ENCODE measurements at places on chromosomes 5 and 9.

DNA sequence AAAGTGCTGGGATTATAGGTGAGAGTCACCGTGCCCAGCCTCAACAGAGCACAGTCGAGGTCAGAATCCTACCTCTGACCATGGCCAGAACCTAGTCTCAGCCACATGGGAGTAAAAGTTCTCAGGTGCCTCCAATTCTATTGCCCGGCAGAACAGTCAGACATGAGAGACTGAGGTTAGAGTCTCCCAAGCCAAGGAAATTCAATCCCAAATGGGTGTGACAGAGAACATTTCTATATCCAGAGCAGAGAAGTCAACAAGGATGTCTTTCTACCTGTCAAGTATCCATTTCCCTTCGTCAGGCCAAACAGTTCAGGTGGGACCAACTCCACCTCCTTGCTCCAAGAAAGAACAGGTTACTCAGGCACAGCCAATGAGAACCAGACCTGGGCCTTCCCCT is 10.5 kb downstream of the ANXA6 start:
- DNase-seq = no peak

DNA sequence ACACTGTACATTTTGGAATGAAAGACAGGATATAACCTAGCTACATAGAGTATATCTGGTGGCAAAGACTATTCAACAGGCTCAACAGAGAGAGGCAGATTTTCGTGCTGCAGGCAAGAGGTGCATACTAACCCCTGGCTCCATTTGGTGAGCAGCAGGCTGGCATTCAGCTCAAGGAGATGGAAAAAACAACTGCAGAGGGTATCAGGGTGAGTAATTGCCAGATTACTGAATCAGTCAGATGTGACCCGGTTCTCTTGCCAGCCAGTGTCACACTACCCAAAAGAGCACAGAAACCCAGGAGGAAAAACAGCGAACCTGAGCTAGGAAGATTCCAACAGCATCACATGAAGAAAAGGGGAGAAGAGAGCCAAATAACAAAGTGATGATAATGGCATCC is 130.4 kb upstream of the PRLR start:
- DNase-seq = no peak

GRCh38 chr5:6631441-6631840 is 1.4 kb downstream of the NSUN2 start:
- no peak for DNase-seq

DNA sequence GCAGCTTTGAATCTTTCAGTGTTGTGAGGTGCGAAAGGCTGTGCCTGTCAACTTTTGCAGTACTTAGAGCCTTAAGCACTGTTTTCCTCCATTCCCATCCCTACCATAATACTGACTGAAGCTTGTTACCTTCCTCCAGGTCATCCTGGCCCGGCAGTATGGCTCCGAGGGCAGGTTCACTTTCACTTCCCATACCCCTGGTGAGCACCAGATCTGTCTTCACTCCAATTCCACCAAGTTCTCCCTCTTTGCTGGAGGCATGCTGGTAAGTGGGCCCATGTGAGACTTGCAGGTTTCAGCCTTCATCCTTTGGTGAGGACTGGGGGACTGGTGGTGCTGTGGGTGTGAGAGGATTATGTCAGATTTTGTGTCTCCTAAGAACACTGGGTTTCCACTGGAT is 1.5 kb downstream of the TMED9 start:
- no peak for DNase-seq

- peak; percentile 27 for DNase-seq
Observed at GRCh38 chr9:2016408-2017330, 1.5 kb downstream of the SMARCA2 start.

DNA sequence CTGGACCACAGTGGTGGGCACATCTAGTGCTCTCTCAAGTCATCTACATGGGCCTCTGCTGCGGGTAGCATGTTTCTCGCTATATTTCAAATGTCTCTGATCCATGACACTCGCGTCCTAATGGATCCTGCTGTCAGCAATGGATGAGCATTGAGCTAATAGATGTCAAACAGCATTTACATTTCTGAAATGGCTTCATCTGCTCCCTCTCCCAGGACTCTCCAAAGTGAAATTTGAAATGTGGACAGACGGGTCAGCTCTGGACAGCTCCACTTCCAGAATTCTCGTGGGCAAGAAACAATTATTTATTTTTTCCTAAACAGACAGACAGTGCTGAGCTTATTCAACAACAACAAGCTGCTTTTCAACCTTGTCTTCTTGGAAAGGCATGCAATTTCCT is 58.1 kb downstream of the FSTL4 start:
- DNase-seq = no peak

DNA sequence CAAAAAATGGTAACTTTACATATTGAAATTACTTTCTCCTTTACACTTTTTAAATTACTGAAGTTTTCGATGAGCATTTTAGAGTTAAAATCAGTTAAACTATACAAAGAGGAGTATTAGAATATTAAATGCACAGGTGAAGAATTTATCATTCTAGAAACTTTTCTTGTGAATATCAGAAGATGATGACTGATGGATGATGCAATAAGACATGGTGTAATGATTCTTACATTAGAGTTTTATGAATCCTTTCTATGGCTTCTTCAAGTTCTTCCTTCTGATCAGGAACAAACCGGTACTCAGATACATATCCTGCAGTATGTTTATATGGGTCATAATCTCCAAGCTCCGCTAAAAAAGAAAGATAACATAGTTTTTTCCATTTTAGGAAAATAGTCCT is 154.4 kb downstream of the EPB41L4A start:
- no peak for DNase-seq

DNA sequence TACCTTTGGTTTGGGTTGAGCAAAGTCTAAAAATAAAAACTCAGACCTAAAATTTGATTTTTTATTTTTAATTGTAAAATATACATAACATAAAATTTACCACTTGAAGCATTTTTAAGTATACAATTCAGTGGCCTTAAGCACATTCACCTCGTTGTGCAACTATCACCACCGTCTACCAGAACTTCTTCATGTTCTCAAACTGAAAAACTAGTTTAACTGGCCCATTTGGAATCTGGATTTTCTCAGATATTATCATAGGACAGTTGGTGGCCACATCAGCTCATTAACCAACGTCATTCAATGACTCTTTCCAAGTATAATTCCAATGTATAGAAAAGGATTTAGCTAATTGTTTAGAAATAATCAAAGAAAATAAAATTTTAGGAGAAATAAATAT is 319.3 kb downstream of the TLE1 start:
- no peak for DNase-seq

GRCh38 chr9:126494264-126494663 is 119.5 kb upstream of the LMX1B start:
- no peak for DNase-seq

DNA sequence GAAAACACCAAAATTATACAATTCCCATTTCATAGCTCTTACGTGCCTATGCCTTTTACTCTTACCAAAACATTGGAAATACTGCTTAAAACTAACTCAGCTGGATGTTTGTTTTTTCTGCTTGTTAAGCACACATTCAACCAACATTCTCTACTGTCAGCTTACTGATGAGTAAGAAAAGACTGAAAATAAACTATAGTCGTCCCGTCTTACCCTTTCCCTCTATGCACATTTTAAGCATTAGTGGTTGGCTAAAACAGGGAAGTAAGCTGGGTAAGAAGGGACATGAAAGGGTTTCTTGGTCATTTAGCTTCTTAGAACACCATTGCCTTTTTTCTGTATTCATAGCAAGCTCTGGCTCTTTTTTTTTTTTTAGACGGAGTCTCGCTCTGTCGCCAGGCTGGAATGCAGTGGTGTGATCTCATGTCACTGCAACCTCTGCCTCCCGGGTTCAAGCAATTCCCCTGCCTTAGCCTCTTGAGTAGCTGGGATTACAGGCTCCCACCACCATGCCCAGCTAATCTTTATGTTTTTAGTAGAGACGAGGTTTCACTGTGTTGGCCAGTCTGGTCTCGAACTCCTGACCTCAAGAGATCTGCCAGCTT is 232.1 kb upstream of the PCSK5 start:
- DNase-seq = no peak

- no peak for DNase-seq
Observed at GRCh38 chr5:61299261-61299681, 32.8 kb upstream of the ZSWIM6 start.

DNA sequence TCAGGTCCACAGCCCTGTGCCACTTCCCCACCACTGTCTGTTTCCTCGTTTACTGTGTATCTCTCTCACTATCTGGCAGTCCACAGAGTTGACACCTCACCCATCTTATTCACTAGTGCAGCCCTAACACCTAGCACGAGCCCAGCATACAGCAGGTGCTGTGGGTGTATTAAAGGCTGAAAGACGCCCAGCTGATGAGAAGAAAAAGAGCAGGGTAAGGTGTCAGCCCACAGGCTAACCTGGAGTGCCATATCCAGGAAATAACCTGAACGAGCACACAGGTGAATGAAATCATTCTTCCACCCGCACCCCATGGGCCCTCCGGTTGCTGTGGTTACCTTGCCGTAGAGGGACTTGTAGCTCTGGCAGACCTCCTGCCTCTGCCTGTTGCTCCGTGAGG is 18.6 kb downstream of the ANXA6 start:
- DNase-seq = no peak

- no peak for DNase-seq
Observed at GRCh38 chr5:10631316-10631996, 67.6 kb downstream of the ANKRD33B start.
